ENCODE measurements at places on chromosomes 11 and 22.

DNA sequence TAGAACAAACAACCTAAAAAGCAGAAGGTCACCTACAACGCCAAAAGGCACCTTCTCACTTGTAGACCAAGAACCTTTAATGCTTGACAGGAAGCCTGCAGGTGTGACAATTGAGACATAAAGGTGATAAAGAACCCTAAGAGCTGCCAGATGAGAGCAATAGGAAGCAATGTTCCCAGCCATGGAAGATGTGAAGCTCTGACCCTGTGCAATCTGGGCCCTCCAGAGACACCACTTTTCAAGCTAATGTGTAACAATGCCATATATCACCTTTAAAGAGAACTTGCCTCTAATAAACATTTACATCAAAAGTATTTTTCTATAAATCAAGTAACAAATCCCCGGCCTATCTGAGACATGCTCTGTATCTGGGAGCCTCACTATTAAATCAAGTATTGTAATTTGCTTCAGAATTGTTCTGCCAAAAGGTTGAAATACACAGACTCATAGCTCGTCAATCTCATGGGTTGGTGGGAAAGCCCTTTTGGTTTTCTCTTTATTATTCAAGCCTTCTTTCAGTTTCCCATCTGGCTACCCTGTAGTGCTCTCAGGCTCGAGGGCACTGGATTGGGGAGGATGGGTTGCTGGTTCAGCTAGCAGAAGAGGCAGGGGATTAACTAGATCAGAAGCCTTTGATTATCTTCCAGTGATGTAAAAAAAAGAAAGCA lies 368.9 kb downstream of the BUD13 start:
- DNase-seq = no peak

- peak; percentile 61 for DNase-seq
Observed at GRCh38 chr22:50148991-50149721, 21.4 kb upstream of the PANX2 start.

DNA sequence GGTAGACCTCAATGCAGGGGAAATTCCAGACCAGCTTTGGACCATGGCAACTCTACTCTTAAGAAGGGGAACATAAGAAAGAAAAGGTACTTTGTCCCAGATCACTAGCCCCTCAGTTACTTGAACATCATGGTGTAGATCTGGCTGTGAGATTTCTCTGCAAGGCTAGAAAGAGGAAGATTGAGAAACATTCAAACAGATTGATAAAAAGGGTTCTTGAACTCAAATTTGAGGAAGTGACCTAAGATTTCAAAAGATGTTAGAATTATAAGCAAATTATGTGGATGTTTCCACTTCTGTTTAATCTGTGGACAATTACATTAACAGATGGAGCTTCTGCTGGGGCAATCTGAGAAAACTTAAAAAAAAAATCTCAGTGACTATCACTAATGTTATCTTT lies 21.8 kb upstream of the UPB1 start:
- no peak for DNase-seq

GRCh38 chr11:69816671-69817070 lies 2.5 kb downstream of the FGF3 start:
- DNase-seq = no peak

GRCh38 chr11:7637447-7638157 lies 35.7 kb downstream of the CYB5R2 start:
- no peak for DNase-seq

DNA sequence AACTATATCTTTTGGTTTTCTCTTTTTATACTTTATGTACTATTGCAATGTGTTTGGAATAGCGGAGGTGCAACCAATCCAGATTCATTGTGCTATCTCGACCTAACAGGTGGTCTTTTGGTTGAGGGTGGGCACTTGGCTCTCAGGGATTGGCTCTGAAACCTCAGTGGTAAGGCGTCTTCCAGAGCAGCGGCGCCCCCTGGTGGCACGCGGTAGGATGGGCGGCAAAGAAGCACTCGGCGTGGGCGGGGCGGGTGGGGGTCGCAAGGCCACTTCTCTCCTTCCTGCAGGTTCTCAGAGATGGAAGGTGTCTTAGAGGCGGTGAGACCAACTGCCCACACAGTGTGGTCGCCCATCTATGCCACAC lies 19.2 kb upstream of the PLET1 start:
- no peak for DNase-seq

DNA sequence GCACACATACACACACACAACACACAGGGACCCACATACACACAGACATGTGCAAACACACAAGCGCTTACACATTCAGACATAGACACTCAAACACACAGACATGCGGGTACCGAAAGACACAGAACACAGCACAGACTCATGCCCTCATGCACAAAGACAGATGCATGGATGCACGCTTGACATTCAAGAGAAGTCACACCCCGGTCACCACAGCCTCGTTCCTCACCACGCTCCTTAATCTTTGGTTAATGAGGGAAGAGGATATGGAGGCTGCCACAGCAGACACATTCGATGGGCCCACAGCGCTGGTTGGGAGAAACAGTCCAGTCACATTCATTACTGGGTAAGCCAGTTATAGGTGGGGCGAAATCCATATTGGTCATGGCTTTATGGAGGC lies 51.9 kb upstream of the EIF3D start:
- DNase-seq = no peak

DNA sequence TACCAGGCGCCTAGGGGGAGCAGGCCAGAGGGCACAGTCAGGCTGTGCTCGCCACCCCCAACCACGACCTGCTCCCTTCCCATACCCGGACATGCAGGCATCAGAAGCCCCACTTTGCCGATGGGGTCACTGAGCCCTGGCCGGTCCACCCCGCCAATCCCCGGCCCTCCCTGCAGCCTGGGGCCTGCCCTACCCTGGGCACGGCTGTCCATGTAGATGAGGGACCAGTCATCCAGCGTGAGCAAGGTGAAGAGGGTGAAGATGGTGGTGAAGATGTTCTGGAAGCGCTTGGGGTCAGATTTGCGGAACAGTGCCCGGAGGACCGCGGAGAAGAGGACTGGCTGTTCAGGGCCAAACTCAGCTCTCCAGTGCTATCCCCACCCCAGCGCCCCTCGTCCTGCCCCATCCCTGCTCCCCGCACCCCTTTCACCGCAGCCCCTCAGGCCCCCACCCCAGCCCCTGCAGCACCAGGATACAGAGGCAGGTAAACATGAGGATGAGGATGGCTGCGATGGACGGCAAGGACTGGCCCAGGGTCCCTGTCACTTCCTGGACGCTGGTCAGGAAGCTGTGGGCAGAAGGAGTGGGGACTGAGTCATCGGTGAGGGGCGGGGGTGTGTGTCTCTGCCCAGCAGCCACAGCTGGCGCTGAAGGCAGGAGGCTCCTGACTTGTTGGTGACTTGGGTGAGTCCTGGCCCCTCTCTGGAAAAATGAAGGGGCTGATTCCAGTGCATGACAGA lies 5.5 kb downstream of the CATSPER1 start:
- no peak for DNase-seq

DNA sequence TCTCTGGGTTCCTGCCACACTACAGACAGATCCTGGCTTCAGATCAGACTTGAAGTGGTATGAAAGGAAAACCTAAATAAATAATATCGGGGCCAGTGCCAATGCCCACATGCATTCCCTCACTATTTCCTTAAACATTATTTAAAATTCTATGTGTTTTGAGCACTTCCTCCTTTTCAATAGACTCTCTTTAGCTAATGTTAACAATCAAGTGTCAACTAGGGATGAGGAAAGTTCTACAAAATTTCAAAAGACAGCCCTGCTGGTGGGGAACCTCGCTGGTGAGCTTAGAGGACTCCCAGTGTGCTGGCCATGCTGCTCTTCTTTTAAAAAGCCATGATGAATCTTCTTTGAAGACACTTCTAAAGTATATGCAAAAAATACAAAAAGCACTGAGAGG lies 87.5 kb downstream of the ENTHD1 start:
- DNase-seq = no peak

DNA sequence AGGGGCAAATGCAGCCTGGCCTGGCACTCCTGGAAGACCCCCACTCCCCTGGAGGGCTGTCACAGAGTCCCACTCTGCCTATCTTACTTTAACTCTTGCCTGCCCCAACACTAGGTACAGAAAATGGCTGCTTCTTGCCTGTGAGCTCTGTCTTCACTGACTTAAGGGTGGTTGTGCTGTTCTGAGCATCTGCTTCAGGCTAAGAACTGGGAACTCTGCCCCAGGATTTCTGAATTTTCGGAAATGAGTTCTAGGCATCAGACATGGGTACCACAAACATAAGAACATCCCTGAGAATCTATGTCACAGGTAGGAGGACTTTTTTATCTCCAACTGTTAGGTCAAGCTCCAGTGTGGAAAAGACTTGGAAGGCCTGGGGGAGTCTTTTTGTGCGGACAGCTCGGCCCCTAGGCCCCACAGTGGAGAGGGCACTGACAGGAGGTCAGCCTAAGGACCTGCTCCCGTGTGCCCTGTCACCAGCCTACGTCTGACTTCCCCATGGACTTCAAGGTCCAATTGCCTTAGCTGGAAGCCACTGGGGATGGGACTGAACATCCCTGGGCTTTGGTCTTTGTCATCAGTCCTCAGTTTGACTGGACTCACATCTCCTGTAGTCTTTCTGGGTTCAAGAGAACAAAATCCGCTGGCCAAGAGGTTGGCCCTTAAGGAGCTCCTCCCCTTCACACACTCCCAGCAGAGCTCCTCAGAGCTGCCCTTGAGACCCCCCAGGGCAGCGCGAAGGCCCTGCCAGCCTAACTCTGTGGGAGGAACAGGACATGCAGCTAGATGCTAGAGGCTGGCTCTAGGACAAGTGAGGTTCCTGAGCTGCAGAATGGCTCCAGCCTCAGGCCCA lies 31.9 kb downstream of the PPP2R1B start:
- DNase-seq = no peak

GRCh38 chr11:72202571-72202970 lies 10.6 kb downstream of the FOLR1 start:
- no peak for DNase-seq

GRCh38 chr11:72869831-72870230 lies 55.6 kb downstream of the ATG16L2 start:
- DNase-seq = no peak

DNA sequence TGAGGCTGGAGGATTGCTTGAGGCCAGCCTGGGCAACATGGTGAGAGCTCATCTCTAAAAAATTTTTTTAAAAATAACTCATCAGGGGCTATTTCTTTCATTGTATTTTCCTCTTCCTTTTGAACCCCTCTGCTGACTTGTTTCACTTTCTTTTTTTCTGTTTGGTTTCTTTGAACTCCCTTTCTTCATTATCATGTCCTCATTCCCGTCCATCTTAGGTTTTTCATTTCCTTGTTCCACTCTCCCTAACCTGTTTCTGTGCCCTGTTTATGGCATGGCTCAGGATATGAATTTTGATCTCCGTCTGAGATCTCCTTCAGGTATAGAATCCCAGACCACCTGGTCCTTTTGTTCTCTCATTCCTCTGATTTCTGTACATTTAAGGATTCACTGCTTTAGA lies 12.5 kb downstream of the MARK2 start:
- DNase-seq = no peak

- DNase-seq = no peak
Observed at GRCh38 chr22:40302149-40302548, 44.2 kb upstream of the ADSL start.

DNA sequence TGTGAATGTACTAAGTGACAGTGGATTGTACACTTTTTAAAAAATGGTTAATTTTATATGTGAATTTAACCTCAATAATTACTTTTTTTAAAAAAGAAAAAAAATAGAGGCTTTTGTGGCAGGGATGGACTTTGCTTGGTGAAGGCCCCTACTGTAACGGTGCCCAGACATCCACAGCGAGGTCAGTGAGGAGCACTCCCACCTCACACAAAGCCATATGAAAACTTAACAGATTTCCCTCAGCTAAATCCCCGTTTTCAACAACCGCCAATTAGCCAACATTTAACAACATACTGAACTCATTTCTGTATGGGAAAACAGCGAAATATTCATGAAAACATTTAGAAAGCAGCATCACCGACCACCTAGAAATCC lies 642 bp upstream of the C11orf58 start:
- DNase-seq = peak; percentile 4

DNA sequence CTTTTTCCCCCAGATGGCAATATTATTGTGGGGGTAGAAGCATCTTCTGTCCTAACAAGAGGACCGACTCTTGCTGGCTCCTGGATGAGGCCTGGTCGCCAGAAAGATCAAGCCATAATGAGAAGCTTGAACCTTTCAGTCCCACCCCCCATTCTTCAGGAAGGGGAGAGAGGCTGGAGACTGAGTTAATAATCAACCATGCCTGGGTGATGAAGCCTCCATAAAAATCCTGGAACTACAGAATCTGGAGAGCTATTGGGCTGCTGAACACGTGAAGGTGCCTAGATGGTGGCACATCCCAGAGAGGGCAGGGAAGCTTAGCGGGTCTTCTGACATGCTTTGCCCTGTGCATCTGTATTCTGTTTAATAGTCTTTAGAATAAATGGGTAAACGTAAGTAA lies 16.3 kb downstream of the AP5B1 start:
- DNase-seq = no peak

DNA sequence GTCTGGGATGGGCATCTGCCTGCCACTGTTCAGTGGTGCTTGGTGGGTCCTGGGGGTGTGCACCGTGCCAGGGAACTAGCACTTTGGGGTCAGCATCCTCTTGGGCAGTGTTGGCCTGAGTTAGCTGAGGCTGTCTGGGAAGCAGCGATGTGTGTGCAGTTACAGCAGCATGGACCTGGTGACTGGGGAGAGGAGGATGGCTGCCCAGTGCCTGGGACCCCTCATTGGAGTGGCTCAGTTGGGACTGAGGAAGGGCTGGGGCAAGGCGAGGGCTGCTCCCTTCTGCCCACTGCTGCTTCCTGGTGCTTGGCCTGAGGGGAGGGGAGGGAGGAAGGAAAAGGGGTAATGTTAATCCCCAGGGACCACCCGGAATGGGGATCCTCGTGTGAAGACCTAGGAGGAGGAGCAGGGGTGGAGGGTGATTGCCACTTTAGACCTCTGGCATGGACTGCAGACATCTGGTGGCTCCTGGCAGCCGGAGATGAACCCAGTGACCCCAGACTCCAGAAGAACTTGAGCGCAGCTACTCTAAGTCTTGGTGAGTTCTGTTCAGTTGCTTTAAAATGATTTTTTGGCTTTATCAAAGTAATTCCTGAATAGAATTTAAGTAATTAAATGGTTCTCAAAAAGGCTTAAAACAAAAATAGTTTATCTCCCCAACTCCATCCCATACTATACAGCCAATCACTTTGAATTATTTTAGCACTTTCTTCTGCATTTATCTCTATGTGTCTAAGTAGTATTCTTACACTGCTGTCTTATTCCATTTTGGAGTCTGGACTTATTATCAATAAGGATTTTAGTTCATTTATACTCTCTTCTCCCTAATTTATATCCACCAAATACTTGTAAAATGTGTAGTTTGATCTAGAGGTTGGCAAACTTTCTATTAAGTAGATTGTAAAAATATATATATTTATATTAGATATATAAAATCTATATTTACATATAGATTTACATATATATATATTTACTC lies 15.4 kb upstream of the TMEM191C start:
- DNase-seq = no peak

GRCh38 chr11:131865860-131866259 lies 495.4 kb downstream of the NTM start:
- no peak for DNase-seq

- DNase-seq = no peak
Observed at GRCh38 chr11:45901626-45902025, 5.4 kb downstream of the FREY1 start.

GRCh38 chr22:17241576-17242330 lies 22.5 kb upstream of the ADA2 start:
- DNase-seq = no peak

DNA sequence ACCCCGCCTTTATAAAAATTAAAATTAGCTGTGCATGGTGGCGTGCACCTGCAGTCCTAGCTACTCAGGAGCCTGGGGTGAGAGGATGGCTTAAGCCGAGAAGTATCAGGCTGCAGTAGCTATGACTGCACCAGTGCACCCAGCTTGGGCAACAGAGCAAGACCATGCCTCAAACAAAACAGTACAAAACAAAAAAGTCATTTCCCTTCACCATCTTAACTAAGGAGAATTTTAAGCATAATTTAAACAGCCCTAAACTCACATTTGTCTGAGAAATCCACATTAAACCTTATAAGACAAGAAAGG lies 23.3 kb upstream of the TFIP11 start:
- no peak for DNase-seq

All from HCT116 (cell line).